Hindlimb muscle (tissue), 1 donor: ENCODE measurements at places on chromosomes 12 and 14. TPM values are rescaled to one million over a fixed set of nuclear protein-coding genes. Genes with fewer than 3 reads are reported as not detected.

GRCh38 chr12:117359029-117359845 is 2.2 kb downstream of the NOS1 start:
- no peak for DNase-seq

GRCh38 chr12:25482625-25483024 is 70.5 kb downstream of the LMNTD1 start:
- DNase-seq: no peak

The C3AR1 gene
- polyA plus RNA-seq: 7.6 TPM

DNA sequence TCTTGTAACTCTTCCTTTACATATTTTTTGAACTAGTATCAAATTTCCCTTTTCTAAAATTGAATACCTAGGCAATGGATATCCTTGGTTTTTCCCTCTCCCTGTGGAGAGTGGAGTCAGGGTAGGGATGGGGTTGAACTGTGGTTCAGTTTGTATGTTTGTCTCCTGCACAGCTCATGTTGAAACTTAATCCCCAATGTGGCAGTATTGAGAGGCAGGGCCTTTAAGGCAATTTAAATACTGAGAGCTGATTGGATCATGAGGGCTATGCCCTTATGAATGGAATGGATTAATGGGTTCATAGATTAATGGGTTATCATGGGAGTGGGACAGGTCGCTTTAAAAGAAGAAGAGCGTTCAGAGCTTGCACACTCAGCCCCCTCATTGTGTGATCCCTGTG is 127.2 kb upstream of the RGS6 start:
- DNase-seq: no peak

GRCh38 chr12:108689314-108690190 is 41.8 kb downstream of the CORO1C start:
- no peak for DNase-seq

DNA sequence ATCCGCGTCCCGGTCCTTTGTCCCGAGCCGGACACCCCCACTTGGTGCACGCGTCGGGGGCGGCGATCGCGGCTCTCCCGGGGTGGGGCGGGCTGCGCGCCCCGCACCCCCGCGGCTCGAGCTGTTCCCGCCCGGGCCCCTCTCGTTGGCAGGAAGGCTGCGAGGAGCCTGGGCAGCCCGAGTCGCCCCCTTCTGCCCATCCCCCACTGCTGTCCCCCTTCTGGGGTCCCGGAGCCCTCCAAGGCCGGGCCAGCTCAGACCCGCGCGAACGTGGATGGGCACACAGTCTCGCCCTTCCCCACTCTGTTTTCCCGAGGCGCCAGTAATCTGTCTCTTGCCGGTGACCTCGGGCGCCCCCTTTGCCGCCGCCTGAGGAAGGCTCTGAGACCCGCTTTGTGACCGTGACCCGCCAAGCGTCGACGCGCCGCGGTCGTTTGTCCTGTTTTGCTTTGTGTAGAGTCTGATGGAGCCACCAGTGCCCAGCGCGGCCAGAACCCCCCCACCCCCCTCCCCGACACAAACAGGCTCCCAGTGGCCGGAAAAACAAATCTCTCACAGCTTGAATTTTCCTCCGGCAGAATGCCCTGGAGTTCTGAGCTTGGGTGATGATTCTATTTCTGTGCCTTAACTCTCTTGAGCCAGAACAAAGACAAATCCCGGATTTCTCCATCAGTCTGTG is 610 bp downstream of the C14orf132 start:
- no peak for DNase-seq

The TMEM52B gene
- polyA plus RNA-seq: 0.23 TPM

DNA sequence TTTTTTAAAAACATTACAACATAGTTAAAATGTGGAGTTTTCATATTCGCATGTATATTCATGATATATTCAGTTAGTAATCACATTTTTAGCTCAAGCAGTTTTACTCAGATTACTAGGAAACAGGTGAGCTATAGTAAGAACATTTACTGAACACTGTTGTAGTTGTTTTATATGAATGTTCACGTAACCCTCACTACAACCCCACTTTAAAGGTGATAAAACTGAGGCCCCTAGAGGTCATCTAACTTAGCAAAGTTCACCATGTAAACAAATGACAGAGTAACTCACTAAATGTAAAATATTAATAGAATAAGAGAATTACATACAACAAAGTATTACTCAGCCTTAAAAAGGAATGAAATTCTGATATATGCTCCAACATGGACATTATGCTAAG is 26.0 kb downstream of the RPAP3 start:
- DNase-seq: no peak

The FGF6 gene
- 28.9 TPM for polyA plus RNA-seq

The EML5 gene
- polyA plus RNA-seq: 0.59 TPM

- DNase-seq: no peak
These were observed 197.8 kb upstream of the PRKD1 start for GRCh38 chr14:30125322-30125979.

DNA sequence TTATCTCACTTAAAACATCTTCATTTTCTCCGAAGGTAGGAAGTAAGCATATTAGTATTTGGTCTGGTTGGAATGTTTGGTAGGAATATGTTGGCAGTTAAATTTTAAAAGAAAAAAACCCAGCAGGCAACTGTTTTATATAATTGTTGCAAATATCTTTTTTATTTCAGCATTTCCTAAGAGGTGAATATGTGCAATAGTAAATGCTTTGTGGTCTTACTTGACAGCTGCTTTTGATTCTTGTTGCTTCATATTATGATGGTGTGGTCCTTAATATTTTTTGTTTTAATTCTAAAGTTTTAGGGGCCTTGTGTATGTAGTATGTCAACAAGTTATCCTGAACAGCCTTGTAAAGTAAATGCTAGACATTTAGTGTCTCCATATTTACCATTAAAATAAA is 6.3 kb downstream of the TRAFD1 start:
- no peak for DNase-seq

The MAP1LC3B2 gene
- polyA plus RNA-seq: 5.5 TPM

- peak; percentile 34 for DNase-seq
These were observed at the start of the genes AMIGO2 and PCED1B for GRCh38 chr12:47079468-47079980. TSS of gene AMIGO2 (minus strand) at chr12:47079959. CDS start at chr12:47079002, 957 bp downstream. TSS of gene PCED1B (plus strand) at chr12:47079621. CDS start at chr12:47235064, 155,443 bp downstream.

DNA sequence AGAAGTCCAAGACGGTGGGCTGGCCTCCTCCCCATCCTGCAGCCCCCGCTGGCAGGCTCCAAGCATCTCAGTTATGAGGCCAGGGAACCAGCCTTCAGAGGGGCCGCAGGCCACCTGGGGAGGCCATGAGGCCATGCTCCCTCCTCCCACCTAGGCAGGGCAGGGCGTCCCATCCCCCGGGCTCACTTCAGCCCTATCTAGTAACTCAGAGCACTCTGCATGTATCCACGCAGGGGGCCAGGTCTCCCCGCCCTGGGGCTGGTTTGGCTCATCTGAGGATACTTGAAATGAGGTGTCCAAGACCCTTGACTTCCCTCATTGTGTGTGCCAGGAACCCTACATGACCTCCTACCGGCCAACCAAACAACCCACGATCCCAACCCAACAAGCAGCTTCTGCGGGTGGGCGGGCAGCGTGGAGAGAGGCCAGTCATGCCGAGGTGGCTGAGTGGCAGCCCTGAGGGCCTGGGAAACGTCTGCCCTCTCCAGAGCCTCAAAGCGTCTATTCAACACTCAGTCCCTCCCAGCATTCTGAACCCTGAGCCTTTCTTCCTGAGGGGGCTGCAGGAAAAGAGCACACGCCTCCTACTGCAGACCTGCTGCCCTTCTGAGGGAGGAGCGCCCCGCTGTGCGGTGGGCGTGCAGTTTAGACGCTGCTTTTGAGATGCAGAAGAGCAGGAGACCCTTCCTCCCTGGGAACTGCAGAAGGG is 16.8 kb downstream of the ISCA2 start:
- no peak for DNase-seq

DNA sequence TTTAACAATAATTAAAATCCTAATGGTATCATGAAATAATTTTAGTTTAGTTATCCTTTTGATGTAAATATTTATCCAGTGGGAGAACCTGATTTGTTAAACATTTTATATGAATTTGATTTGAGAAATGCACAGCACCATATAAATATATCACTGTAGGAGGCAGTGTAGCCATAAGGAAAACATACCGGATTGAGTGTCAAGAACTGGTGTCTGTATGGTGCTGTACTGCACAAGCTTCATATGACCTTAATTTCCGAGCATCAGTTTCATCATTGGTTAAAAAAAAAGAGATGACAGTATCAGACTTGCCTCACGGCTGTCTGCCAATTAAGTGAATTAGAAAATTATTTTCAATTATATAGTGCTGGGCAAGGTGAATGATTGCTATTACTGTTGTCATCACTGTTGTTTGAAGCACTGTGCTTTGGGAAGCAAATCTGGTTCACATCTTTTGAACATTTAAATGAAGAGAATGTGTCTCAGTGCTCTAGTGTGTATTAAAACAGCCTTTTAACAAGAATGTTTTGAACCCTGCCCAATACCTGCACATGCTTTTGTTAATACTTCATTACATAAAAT is 72.1 kb downstream of the TMTC2 start:
- no peak for DNase-seq

The KCNJ8 gene
- 33.8 TPM for polyA plus RNA-seq

- no peak for DNase-seq
These were observed 10.8 kb downstream of the KRT71 start for GRCh38 chr12:52542157-52542556.

DNA sequence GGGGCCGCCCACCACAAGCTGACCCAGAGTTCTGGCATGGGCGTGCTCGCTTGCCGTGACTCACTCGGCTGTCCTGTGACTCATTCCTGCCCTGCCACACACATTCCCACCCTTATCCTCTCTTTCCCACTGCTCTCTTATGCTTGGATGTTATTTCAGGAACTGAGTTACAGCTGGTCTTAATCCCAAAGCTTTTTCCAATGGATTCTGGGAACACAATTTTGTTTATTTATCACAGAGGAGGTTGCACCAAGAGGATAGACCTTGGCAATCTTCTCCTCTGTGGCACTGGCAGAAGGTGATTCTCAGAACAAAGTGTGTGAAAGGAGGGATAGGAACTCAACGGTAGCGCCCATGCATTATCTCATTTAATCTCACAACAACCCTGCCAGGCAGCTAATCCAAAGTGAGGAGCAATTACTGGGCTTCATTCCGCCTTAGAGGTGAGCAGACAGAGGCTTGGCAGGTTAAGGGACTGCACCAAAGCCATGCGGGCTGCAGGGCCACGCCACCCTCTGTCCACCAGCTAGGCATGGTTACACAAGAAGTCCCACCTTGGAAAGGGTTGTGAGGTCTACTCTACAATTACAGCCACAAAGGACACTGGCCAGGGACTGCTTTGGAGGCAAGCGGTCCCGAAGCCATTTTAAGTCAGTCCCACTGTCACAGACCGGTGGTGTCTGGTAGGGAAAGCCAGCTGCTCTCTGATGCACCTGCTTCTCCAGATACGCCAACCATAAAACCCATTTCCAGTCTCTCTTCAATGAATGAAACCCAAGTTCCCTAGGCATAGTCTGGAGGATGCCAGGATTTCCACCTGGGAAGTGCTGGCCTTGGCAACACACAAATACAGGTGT is 32.9 kb downstream of the SYNE3 start:
- no peak for DNase-seq

- no peak for DNase-seq
These were observed 26.4 kb downstream of the SFSWAP start for GRCh38 chr12:131737150-131737827.

The RNASE2 gene
- polyA plus RNA-seq: 0.35 TPM

The ACRBP gene
- polyA plus RNA-seq: 2.9 TPM

The CD63 gene
- polyA plus RNA-seq: 781 TPM

GRCh38 chr14:51491036-51491545 is 160.6 kb upstream of the FRMD6 start:
- no peak for DNase-seq

DNA sequence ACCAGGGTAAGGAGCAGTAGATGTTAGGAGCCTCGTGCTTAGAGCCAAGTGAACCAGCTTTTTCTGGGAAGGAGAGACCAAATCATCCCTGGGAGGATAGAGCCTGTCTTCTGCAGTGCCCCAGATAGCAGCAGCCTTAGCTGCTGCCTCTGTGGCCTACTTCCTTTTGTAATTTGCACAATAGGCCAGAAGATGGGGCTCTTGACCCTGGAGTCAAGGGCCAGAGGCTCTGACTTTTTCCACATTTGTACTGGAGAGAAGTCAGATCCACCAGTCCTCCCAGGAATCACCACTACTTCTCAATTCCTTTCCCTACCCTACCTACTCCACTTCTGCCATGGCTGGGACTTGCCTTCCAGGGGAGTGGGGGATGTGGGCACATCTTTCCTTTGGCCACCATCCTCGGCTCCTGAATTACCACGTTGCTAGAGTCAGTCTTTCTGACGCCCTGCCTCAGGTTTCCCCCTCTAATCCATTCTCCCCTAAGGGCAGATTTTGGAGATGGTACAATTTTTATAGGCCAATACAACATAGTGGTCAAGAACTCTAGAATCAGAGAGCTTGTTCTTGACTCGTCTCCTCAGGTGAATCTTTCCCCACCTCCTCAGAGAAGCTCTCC is 3.3 kb upstream of the SLC4A8 start:
- peak; percentile 79 for DNase-seq

DNA sequence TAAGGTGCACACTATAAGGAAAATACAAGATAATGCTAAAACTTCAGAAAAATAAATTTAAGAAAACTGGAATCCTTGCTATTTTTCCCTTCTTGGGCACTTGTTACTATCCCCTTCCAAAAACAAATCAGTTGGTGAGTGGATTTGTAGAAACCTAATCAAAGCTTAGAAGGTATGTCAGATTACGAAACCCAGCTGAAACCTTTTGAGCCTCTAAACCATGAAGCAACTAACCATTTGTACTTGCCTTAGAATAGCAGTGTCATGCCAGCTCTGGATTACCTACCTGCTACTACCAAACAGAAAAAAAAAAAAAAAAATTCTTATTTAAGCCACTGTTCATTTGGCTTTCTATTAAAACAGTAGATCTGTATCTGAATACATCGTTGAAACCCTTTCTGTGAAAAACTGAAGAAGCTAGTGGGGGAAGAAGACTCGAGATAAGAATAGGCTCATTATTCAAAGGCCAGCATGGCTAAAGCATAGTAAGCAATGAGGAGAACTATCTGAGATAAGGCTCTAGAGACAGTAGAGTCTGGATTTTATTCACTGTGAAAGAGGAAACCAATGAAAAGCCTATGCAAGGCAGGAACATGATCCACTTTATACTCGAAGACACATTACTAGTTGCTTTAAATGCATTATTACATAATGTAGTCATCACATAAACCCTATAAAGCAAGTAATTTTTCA is 30.2 kb downstream of the OSBPL8 start:
- no peak for DNase-seq

The SELPLG gene
- polyA plus RNA-seq: 5.2 TPM

DNA sequence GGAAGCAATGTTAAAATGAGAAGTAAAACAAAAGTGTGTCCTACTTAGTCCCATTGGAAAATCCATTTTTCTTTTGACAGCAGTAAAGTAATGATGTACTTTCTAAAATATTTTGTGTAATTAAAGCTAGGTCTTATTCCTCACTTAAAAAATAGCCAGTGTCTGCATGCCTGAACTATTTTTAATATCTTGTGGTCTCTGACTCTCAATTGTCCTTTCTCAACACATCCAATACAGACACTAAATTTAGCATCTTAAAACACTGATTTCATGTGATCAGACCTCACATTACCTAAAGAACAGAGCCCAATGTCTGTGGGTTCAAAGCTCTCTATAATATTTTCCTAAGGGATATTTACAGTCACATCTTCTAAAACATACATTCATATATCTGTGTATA is 108.0 kb downstream of the DERA start:
- DNase-seq: no peak

The PTPRB gene
- 15.9 TPM for polyA plus RNA-seq

The KRT79 gene
- 0.41 TPM for polyA plus RNA-seq

The C12orf54 gene
- 0.72 TPM for polyA plus RNA-seq

The FSCB gene
- not detected for polyA plus RNA-seq

- DNase-seq: no peak
These were observed 189.2 kb downstream of the LRIG3 start for GRCh38 chr12:58731096-58731495.

- DNase-seq: no peak
These were observed 60.4 kb downstream of the BICDL1 start for GRCh38 chr12:120049426-120049825.

- DNase-seq: no peak
These were observed 13.4 kb downstream of the SPTLC2 start for GRCh38 chr14:77603031-77603430.
